ENCODE measurements at places on chromosomes 3 and 15.

DNA sequence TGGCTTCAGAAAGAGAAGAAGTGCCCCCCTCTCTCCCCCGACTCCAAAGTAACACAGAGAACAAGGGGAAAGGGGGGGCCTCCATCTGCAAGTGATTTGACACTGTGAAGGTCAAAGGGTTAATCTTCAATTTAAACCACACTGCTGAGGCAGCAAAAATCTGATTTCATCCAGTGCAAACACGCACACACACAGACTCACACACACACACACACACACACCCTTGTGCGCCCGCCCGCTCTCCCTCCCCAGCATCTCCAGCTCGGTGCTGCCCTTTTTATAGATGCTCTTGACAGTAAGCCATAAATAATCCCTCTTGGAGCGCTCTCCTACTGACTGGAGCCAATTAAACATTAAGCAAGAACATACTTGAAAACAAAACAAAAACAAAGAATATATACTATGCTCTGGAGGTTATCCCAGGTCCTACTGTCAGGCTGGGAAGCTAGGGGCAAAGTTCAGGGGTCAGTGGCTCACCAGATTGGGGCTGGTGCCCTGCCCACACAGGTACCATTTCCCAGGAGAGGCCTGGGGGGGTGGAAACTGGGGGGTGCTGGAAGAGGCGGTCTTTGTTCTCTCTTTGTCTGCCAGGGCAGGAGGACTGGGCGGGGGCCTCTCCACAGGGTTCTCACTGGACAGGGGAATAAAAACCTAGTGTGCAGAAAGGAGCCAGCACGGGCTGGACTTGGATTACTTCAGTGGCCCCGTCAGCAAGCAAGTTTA is 16.3 kb downstream of the BMF start:
- peak; percentile 92 for DNase-seq

DNA sequence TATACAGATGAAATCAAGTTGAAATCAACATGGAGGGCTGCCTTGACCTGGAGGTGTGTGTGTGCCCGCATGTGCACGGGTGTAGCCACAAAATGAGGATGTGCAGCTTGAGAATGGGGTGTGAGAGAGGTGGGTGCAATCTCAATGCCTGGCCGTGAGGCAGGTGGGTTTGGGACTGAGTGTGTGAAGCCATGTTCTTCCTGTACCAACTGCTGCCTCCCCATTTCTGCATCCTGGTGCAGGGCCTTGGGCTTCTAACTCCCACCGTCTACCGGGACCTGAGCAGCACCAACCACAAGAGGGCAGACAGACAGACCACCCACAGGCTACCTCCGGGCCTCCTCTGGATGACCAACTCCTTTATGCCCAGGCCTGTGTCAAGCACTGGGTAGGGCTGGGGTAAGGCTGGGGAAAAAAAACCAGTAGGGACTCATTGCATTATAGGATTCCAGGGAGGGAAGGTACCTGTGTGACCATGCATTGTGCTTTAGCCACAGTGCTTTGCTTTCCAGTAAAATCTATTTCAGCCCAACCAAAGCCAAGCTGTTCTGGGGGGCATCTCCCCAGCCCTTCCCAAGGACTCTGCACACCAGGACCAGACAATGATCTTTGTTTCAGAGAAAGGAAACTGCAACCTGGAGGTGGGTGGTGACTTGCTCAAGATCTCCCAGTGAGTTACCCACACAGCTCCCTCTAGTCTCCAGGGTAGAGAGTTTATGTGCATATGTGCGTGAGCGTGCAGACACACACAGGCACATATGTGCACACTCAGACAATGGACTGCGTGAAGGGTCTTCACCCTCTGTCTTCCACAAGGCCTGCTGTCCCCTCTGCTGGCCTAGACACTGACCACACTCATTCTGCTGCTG is 162.2 kb upstream of the TLE3 start:
- no peak for DNase-seq

DNA sequence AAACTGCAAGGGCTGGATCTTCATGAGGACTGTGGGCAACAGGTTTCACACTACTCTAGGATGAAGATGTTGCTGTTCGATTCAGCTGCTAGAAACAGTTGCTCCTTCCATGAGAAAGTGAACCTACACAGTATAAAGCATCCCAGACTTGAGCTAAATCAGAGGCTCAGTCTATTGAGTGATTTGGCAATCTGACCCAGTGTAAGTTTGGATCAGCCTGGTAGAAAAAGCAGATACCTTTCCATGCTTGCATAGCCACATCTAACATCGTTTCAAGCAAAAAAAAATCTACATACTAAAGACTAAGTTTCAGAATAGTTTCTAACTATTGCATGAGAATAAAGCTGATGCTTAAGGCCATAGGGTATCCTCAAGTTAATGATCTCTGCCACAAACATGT is 4.6 kb downstream of the UQCC5 start:
- no peak for DNase-seq

GRCh38 chr3:127753898-127754410 is 68.4 kb downstream of the MGLL start:
- DNase-seq = no peak

GRCh38 chr3:34626699-34627098 is 828.3 kb downstream of the PDCD6IP start:
- DNase-seq = no peak

- DNase-seq = no peak
Measured at GRCh38 chr15:85788771-85789495, 5.8 kb downstream of the KLHL25 start.

GRCh38 chr3:44996556-44996969 is 20.5 kb downstream of the EXOSC7 start:
- DNase-seq = no peak

DNA sequence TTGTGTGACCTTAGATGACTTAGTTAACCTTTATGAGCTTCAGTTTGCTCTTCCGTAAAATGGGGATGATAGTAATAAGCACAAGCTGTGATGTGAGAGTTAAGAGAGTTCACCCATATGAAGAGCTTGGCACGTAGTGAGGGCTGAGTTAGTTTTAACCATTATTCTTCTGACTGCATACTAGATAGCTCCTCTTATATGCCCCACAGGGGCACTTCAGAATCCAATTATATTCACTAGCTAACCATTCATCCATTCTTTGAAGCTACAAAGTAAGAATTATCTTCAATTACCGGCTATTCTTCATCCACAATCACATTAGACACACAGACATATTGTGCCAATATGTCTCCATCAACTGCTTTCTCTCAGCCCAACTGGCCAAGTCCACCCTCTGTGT is 159.0 kb upstream of the STT3B start:
- no peak for DNase-seq

DNA sequence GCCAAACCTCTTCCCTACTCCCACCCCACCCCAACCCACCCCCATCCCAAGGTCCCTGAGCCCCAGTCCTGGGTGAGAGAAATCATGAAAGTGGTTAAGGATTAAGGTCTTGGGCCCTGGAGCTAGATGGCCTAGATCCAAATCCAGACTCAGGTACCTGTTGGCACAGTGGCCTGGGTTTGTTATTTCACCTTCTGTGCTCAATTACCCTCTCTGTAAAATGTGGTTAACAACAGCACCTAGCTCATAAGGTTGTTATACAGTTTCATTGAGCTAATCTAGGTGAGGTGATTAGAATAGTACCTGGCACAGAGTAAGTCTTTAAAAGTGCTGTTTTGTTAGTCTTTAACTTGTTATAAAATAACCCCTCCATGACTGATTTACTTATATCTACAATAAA is 6.4 kb upstream of the SNUPN start:
- DNase-seq = no peak

- no peak for DNase-seq
Measured at GRCh38 chr15:93895976-93896770, 335.2 kb upstream of the MCTP2 start.

- DNase-seq = no peak
Measured at GRCh38 chr15:77554306-77555080, 78.2 kb downstream of the LINGO1 start.

GRCh38 chr3:187899246-187899645 is 154.0 kb upstream of the BCL6 start:
- no peak for DNase-seq

DNA sequence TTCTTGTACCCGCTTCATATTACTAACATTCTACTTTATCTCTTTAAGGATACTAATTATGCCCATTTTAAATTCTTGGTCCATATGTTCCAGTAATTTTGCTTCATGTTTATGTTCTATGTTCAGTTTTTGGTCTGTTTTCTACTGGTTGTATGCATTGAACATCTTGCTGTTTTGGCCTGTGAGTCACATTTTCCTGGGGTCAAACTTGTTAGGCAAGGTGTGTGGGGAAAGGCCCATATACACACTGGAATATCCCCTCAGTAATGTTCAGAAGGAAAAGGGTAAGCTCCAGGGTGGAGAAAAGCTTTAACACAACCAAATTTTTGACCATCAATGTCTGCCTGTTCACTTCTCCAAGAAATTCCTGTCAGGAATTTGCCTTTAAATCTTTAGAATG is 337.7 kb downstream of the SLC9A9 start:
- no peak for DNase-seq

DNA sequence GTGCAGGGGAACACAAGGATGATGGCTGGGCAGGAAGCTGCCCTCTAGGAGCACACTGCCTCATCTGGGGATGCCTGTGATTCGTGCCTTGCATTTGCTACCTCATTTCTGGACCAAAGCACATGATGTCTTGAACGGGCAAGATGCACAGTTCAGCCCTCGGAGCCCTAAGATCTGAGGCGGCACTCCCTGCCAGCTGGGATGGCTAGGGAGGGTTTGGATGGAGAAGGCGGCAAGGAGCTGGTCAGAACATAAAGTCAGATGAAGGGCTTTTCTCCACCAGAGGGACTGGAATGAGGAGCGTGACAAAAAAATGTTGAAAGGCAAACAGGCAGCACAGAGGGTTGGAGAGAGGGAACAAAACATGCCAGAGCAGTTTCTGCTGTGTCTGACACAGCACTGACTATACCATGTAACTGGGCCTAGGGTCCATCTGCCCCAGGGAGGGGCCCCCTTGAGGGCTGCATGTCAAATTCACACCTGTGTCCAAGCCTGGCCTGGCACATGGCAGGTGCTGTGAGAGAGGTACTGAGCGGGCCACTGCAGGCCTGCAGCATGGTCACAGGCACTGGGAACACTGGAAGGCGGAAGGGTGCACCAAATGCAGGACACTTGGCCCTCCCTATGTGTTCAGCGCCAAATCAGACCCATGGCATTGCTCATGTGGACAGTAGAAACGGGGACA is 21.7 kb downstream of the TMEM43 start:
- no peak for DNase-seq

DNA sequence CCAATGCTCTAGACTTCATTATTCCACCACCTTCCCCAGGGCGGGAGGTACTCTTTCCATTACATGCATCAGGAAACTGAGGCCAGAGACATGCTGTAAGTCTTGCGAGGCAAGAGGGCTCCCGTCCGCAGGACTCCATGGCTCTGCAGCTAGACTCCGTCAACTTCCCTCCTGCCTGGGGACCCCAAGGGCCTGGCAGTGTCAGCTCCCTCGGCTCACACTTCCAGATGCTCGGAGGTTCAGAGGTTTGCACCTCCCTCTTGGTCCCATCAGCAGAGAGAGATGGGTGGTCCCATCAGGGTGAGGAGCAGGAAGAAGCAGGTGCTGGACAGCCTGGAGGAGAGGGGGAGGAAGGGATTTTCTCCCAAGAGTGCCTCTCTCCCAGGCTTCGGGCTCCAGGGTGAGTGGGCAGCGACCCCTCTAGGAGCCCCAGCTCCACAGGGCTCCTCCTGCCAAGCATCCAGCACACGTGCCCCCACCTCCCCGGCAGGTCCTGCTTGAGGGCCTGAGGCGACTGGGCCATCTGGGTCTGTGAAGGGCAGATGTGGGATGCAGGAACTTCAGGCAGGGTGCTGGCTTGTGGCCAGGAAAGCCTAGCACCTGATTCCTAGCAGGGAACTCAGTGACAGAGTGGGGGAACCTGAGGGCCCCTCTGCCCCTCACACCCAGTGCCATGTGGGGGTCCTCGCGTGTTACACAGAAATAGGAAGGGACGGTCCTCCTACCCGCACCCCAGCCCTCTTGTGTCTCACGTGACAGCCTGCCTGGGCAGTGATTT is 9.3 kb downstream of the PAK6 start:
- no peak for DNase-seq

DNA sequence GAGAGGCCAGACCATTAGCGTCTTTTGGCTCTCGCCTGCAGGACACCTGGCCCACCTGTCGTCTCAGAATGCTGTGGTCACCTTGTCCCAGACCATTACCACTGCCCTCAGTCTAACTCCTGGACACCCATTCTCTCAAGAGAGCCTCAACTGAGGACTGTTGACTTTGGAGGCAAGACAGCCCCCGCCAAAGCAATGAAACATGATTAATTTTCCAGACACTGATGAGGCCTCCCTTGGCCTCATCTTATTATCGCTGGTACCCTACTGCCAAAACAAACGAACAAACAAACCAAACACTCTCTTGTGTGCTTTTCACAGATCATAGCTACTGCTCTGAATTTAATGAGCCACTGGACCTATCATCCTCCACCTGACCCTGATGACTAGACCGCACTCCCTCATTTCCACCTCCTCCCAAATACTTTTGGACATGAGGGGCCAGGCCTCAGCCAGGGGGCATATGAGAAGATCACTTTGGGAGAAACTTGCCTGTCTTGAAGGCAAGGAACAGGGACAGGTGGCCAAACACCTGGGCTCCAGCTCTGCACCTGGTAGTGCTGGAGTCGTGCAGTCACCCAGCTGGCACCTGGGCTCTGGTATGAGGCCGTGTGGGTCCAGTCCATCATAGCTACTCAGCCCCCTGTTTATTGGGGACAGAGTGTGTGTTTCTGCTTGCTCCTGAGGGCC is 27.6 kb downstream of the ALS2CL start:
- DNase-seq = no peak

DNA sequence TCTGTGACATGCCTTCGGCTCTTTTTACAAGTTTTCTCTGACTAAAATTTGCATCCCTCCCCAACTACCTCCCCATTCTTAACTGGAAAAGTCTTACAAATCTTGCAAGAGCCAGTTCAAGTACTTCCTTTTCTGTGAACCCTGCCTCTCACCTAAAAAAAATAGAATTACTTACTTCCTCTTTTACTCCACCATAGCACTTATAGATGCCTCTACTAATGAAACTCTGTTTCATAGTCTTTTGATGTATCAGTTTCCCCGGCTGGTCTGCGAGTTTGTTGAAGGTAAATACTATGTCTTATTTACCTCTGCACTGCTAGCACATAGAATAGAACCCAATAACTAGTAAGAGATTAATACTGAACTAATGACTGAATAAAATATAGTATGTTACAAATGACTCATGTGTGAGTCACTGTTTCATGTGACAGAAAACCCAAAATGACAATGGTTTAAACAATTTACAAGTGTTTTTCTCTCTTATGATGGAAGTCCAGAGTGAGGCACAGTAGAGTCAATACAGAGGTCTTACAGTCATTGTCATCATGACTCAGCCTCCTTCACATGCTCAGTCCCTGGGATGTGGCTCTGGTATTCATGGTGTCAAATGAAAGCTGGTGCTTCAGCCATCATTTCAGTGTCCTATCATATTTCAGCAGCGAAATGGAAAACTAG is 393.5 kb downstream of the RSL24D1 start:
- no peak for DNase-seq

DNA sequence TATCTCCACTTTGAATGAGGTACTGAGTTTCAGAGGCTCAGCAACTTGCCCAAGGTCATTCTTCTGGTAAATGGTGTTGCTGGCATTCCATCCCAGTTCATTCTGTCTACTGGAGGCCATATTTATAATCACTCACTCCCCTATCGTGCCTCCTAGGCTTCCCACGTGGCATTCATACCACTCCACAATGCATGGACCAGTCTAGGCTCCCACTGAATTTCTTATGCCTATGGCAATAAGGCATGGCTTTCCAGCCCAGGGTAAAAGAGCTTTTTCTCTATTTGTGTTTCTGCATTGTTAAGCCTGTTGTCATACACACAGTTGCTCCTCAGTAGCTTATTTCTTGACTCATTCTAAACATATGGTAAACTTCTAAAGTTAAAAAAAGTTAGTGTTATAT is 19.9 kb downstream of the BBX start:
- DNase-seq = peak; percentile 26

GRCh38 chr3:12229146-12229851 is 59.6 kb upstream of the PPARG start:
- DNase-seq = no peak
